Activated CD4-positive, alpha-beta T cell treated with anti-CD3 and anti-CD28 coated beads for 48 hours (primary cell): ENCODE measurements at places on chromosomes 7 and 10.

GRCh38 chr7:151727579-151728285 is 149.2 kb downstream of the PRKAG2 start:
- DNase-seq: peak; percentile 77

GRCh38 chr7:55275291-55276200 is 89.6 kb upstream of the LANCL2 start:
- DNase-seq: no peak

DNA sequence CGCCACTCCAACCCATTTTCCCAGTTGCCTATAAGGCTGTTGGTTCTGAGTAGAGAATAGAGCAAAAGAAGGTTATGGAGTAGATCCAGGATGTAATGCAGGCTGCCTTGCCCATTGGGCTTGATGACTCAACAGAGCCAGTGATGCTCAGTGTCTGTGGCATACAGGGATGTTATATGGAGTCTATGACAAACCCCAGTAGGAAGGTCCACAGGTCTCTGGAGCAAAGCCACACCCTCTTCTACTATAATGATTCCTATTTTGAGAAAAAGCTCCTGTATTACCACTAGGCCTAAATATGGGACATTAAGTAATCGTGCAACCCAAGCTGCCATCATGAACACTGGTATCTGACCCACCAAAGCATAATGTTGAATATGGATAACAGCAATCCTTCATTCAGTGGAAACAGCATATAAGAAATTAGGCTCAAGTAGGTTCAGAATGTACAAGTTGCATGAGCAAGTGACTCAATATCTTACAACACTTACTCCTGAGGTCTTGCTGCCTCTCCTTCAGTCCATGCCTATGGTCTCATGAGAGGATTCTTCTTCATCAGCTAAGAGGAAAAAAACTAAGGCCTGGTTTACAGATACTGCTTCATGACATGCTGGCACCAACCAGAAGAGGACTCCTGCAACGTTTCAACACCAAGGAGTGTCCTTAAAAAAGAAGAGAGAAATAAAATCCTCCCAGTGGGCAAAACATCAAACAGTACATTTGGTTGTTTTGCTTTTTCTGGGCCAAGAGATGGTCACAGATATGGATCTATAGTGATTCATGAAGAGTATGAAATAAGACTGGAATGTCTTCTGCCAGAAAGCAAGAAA is 14.8 kb upstream of the FHIP2A start:
- DNase-seq: no peak

GRCh38 chr10:113026679-113027078 is 76.6 kb downstream of the TCF7L2 start:
- DNase-seq: no peak

GRCh38 chr7:122743211-122743610 is 40.5 kb upstream of the RNF148 start:
- DNase-seq: no peak

DNA sequence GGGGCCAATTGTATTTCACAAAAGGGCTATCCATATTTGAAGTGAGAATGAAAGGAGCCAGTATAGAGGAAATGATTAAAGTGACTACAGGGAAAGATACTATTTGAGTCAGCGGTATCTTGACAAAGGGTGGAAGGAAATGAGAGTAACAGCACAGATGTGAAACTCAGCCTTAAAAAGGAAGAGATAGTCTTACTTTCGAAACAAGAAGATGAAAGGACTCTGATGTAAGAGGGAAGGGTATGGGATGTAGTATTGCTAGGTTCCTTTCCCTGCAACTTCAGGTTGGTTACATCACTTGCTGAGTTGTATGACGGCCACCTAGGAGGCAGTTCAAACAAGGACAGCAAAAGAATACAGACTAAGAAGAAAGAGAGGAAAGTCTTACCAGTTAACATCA is 13.7 kb downstream of the CISD1 start:
- DNase-seq: peak; percentile 22

- no peak for DNase-seq
Measured at GRCh38 chr7:537911-538634, 18.4 kb upstream of the PDGFA start.

GRCh38 chr10:87700031-87700796 is 40.5 kb downstream of the PAPSS2 start:
- no peak for DNase-seq

GRCh38 chr10:110495731-110496552 is 1.8 kb upstream of the DUSP5 start:
- DNase-seq: peak; percentile 81

- DNase-seq: no peak
Measured at GRCh38 chr10:114131094-114131493, 42.9 kb downstream of the CCDC186 start.

GRCh38 chr7:123075838-123076467 is 80.5 kb upstream of the TAS2R16 start:
- no peak for DNase-seq

- DNase-seq: no peak
Measured at GRCh38 chr10:121281576-121281975, 316.7 kb downstream of the FGFR2 start.

DNA sequence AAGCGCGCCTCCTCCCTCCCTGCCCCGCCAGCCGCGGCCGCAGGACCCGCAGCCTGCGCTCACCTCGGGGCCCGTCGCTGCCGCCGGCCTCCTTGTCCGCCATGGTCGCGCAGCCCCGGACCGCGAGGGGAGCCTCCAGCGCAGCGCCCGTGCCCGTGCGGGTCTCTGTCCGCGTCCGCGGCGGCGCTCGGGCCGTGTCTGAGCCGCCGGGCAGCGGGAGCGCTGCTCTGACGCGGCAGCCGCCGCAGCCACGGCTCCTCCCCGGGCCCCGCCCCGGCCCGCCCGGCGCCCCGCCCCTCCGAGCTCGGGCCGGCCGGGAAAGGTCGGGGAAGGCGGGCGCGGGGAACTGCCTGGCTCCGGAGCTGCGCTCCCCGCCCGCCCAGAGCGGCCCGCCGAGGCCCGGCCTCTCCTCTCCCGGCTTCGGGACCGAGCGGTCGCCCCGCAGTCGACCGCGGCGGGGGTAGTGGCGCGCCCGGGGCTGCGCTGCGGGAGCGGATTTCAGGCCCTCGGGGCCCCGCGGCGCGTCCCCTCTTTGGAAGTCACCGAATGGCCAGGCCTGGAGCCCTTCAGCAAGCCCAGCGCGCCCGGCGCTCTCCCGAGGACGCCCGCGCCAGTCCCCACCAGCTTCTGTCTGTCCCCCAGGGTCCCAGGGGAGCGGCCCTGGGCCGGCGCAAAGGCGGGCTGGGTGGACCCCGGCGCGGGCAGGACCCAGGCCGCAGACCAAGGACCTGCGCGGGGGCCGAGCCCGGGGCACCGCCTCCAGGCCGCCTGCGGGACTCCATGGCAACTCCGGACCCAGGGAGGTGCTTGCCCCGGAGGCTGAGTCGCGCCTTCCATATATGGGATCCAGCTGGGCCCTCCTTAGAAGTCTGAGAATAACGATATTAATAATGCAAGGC is at the start of gene HSPA12A:
HSPA12A (minus strand) TSS at position 200 of the 899 bp plus-strand sequence; CDS start at position 103, 97 bp downstream.
- DNase-seq: peak; percentile 58

- DNase-seq: no peak
Measured at GRCh38 chr7:72313906-72314305, 98.2 kb downstream of the CALN1 start.
